ENCODE measurements at places on chromosomes 5 and 9. TPM values are rescaled to one million over a fixed set of nuclear protein-coding genes. Genes with fewer than 3 reads are reported as not detected.

Gene PTPRD
- total RNA-seq: not detected

GRCh38 chr5:40649463-40650030, 30.2 kb upstream of the PTGER4 start:
- peak; percentile 55 for DNase-seq

GRCh38 chr5:1167728-1168709, 33.4 kb upstream of the SLC6A19 start:
- peak; percentile 77 for DNase-seq

- no peak for DNase-seq
Observed at GRCh38 chr9:121708768-121709488, 57.5 kb downstream of the DAB2IP start.

- DNase-seq: no peak
Observed at GRCh38 chr9:97568461-97569275, 64.5 kb downstream of the TSTD2 start.

Data from naive thymus-derived CD8-positive, alpha-beta T cell (primary cell).